ENCODE measurements at places on chromosomes 6 and 20.

GRCh38 chr6:89925826-89926225 is 31.6 kb downstream of the GJA10 start:
- DNase-seq, result no peak

- DNase-seq, result no peak
Measured at GRCh38 chr6:164690241-164690640, 619.2 kb downstream of the C6orf118 start.

GRCh38 chr20:17505636-17506517 is 25.3 kb downstream of the BFSP1 start:
- DNase-seq, result no peak

DNA sequence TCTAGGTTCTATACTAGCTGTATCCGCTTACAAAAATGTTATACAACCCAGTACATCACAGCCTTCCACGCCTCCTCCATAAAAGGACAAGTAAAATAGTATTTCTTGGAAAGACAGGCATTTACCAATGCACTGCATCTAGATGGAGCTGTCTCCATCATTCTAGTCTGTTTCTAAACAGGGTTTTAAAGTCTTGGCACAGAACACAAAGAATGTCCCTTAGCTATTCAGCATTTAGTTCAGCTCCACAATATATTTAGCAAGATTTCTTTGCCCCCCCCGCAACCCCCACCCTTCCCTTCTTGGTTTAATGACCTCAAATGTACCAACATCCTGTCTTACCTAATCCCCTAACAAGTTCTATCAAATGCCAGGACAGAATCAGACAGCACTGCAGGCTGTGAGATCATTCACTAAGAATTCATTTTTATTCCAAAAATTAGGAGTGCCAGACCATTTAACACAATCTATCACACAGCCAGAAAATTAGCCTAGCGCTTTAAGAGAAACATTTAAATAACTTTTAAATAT is 198.6 kb downstream of the BACH2 start:
- DNase-seq, result peak; percentile 75

DNA sequence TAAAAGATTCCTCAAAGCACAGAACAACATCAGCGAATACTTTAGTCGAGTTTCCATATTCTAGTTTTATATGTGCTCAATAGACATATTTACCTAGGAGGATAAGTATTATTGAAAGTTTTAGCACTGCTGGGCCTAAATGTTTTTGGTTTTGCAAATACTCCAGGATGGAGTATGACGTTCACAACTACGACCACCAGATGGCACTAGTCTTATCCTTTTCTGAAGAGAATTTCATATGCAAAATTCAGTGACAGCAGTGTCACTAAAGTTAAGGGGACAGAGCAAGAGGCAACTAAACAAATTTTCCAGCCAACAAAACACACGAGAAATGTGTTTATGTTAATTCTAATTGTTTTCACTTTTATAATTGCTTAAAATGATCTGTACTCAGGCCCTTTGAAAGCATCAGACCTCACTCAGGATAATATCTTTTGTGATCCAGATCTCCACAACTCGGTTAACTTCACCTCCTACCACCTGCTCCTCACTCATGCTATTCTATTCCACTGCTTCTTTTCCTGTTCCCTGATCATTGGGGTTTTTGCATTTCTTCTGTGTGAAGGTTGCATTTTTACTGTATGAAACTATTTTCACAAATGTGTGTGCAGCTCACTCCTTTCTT is 220.8 kb downstream of the TRDN start:
- DNase-seq, result peak; percentile 44

DNA sequence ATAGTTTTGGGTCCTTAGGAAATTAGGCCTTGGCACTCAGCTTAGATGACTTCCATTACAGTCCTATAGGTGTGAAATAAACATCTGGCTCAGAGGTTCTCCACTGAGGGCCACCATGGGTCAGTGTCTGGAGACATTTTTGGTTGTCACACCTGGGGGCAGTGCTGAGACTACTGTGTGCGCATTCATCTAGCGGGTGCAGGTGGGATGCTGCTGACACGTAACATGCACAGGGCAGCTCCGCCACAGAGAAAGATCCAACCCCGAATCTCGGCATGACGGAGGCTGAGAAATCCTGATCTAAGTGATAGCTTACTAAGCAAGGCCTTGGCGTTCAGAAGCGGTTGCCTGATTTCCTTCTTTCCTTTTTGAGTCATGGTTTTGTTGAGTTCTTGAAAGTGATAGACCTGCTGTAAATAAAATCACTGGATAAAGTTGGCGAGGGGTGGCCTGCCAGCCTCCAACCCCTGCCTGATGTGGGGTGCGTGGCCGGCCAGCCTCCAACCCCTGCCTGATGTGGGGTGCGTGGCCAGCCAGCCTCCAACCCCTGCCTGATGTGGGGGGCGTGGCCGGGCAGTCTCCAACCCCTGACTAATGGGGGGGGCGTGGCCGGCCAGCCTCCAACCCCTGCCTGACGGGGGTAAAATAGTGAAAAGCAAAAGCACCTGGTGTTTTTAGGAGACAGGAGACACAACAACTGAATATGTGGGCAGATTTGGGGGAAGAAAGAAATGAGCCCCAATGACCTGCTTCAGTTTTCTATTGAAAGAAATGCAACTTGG is 158.1 kb downstream of the CDH26 start:
- DNase-seq, result no peak
